ENCODE measurements at places on chromosomes 1 and 21. TPM values are rescaled to one million over a fixed set of nuclear protein-coding genes. Genes with fewer than 3 reads are reported as not detected.
A peak's percentile ranks its signal among the peaks of the same experiment; 100 is the strongest.

DNA sequence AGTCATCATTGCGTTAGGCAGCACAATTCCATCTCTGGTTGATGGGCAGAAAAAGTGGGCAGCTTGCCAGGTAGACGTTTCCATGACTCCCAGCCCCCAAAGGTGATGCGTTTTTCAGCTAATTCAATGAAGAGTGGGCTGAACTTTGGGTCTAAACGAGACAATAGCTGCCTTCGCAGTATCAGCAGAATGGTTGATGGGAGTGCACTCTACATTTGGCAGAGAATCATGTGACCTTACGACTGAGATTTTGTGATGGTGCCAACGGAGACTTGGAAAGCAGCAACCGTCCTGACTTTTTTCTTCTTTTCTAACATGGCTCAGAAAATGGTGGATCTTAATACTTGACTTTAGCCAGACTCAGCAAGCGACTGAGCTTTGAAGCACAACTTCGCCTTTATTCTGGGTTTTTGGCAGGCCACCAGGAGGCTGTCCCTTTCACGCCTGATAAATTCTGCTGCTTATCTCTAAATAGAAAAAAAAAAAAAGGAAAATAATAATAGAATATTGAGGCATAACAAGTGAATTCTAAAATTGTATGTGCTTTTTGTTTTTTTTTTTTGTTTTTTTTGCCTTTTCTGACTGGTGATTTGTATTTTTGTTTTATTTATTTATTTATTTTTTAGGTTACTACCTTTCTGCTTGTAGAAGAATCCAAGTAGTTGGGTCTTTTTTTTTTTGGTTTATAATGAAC, 804.8 kb downstream of the USP25 start:
- H3K4me1 ChIP-seq, result peaks cover 25% of the 10 kb centered on the region
- no peak overlapping the region for H3K4me3 ChIP-seq
- DNase-seq, result no peak
- no peaks in the 10 kb centered on the region for H3K27me3 ChIP-seq
- H3K27ac ChIP-seq, result peak overlapping the region; percentile 29

DNA sequence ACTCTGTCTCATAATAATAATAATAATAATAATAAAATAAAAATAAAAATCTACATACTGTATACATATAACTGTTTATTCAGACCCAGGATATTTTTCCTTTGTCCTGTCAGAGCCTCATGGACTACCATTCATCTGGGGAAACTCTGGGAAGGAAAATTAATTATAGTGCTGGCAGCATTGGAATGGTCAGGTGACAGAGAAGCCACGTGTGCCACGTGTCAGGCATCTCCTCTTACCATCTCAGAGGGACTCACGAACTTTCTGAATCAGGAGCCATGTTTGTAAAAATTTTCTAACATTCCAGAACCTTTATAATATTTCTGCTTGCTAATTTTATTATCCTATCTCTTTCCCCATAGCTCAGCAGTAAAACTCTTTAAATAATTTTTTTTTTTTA, 97.8 kb upstream of the HNRNPU start:
- DNase-seq, result no peak
- no peak overlapping the region for H3K27ac ChIP-seq
- H3K36me3 ChIP-seq, result no peaks in the 10 kb centered on the region
- H3K4me1 ChIP-seq, result no peaks in the 10 kb centered on the region
- no peak overlapping the region for H3K4me3 ChIP-seq

The CD1D gene
- 0.25 TPM for total RNA-seq

The NEXN gene
- total RNA-seq, result 0.76 TPM

The EXOSC10 gene
- total RNA-seq, result 111 TPM

- no peak overlapping the region for H3K4me3 ChIP-seq
- no peaks in the 10 kb centered on the region for H3K27me3 ChIP-seq
- H3K4me1 ChIP-seq, result no peaks in the 10 kb centered on the region
- peaks cover 11% of the 10 kb centered on the region for H3K36me3 ChIP-seq
- H3K27ac ChIP-seq, result no peak overlapping the region
- DNase-seq, result no peak
Measured at GRCh38 chr1:236870721-236871120, 75.6 kb downstream of the MTR start.

- peak overlapping the region; percentile 38 for H3K27ac ChIP-seq
- H3K36me3 ChIP-seq, result peaks cover 8% of the 10 kb centered on the region
- peaks cover 9% of the 10 kb centered on the region for H3K27me3 ChIP-seq
- DNase-seq, result no peak
Measured at GRCh38 chr1:11414926-11415538, 63.9 kb upstream of the DISP3 start.

- H3K4me1 ChIP-seq, result peaks cover 3% of the 10 kb centered on the region
- no peak overlapping the region for H3K27ac ChIP-seq
- DNase-seq, result no peak
- H3K4me3 ChIP-seq, result no peak overlapping the region
- no peaks in the 10 kb centered on the region for H3K36me3 ChIP-seq
Measured at GRCh38 chr1:53361541-53361961, 33.7 kb upstream of the LRP8 start.

GRCh38 chr1:52633291-52633754, 355 bp downstream of the SHISAL2A start:
- peaks cover 17% of the 10 kb centered on the region for H3K27me3 ChIP-seq
- H3K4me1 ChIP-seq, result peaks cover 2% of the 10 kb centered on the region
- peak overlapping the region; percentile 81 for H3K4me3 ChIP-seq
- peak; percentile 57 for DNase-seq

- H3K36me3 ChIP-seq, result no peaks in the 10 kb centered on the region
- no peak overlapping the region for H3K4me3 ChIP-seq
- H3K27ac ChIP-seq, result no peak overlapping the region
Measured at GRCh38 chr1:50305808-50306207, 117.4 kb downstream of the DMRTA2 start.

GRCh38 chr1:207991583-207992026, 80.7 kb upstream of the CD34 start:
- no peak overlapping the region for H3K27ac ChIP-seq
- no peak for DNase-seq
- H3K36me3 ChIP-seq, result no peaks in the 10 kb centered on the region
- no peaks in the 10 kb centered on the region for H3K27me3 ChIP-seq

The PGBD5 gene
- 72.4 TPM for total RNA-seq

- H3K4me3 ChIP-seq, result no peak overlapping the region
- no peaks in the 10 kb centered on the region for H3K36me3 ChIP-seq
- H3K27ac ChIP-seq, result no peak overlapping the region
- no peak for DNase-seq
- peaks cover 2% of the 10 kb centered on the region for H3K27me3 ChIP-seq
- peaks cover 3% of the 10 kb centered on the region for H3K4me1 ChIP-seq
Measured at GRCh38 chr1:229896306-229896705, 170.7 kb upstream of the GALNT2 start.

- H3K27ac ChIP-seq, result no peak within 1 kb of the TSS
- H3K27me3 ChIP-seq, result peaks cover 6% of the 10 kb centered on the region
- peak; percentile 67 for DNase-seq
- H3K4me3 ChIP-seq, result peak within 1 kb of the TSS; percentile 90
- H3K36me3 ChIP-seq, result no peaks in the 10 kb centered on the region
Measured at GRCh38 chr1:43991476-43992231, at the start of gene CCDC24. CCDC24 (plus strand) TSS chr1:43991599; CDS start chr1:43991879, 280 bp downstream.

GRCh38 chr1:62720946-62721554, 32.9 kb upstream of the DOCK7 start:
- H3K27ac ChIP-seq, result no peak overlapping the region
- H3K27me3 ChIP-seq, result peaks cover 2% of the 10 kb centered on the region
- no peak overlapping the region for H3K4me3 ChIP-seq
- no peak for DNase-seq
- H3K4me1 ChIP-seq, result peaks cover 3% of the 10 kb centered on the region

The IFI44L gene
- total RNA-seq, result not detected

DNA sequence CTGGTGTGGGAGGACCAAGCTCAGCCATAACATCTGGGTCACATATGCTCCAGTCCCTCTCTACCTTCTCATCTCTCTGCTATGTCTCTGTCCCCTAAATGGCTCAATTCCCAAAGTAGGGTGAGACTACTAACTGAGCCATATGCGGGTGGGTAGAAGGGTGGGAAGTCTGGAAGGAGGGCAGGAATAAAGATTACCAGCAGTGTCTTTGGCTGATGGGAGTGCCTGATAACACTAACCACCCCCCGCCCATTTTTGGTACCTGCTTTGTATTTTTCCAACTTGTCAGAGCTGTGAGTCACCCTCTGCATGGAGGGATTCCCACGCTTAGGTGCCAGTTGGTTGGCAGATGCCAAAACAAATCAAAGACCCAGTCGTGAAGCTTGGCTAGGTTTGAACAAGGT, 14.9 kb upstream of the SSBP3 start:
- H3K27me3 ChIP-seq, result peaks cover 7% of the 10 kb centered on the region
- no peak for DNase-seq
- H3K27ac ChIP-seq, result no peak overlapping the region
- H3K4me1 ChIP-seq, result peaks cover 7% of the 10 kb centered on the region
- no peaks in the 10 kb centered on the region for H3K36me3 ChIP-seq

DNA sequence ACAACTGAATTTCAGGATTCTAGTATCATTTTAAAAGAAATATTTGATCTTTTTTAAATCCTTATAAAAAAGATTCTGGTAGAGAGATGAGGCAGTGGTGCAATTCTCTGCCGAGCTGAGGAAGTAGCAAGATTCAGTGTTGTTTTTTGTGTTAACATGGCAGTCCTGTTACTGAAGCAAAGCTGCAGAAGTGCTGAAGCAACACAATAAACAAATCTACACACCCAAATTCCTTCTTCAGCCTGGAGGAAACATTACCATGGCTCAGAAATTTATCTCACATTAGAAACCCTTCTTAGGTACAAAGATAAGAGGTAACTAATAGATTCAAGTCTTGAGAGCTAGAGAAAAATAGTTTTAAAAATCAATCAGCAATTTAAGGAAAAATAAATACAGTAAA, 216.0 kb downstream of the DENND1B start:
- no peak for DNase-seq
- H3K27ac ChIP-seq, result no peak overlapping the region
- H3K4me3 ChIP-seq, result no peak overlapping the region
- no peaks in the 10 kb centered on the region for H3K27me3 ChIP-seq
- H3K36me3 ChIP-seq, result no peaks in the 10 kb centered on the region

The BARHL2 gene
- 0.27 TPM for total RNA-seq

The TAS1R1 gene
- total RNA-seq, result not detected

DNA sequence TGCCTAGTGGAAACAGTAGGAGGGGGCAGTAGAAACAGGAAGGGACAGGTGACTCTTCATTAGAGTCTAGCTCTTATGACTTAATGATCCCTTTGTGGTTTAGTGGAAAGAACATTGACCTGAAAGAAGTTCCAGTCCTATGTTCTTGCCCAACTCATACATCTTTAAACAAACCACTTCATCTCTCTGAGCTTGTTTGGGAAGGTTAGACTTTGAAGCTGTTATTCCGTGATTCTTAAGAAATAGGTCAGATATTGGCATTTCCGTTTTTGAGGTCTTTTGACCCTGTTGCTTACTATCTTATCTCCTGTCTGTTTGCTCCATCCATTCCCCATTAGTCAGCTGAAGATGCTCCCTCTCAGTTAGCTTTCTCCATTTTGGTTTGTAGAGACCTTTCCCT, 38.5 kb downstream of the MTR start:
- H3K4me1 ChIP-seq, result no peaks in the 10 kb centered on the region
- no peak for DNase-seq
- no peak overlapping the region for H3K27ac ChIP-seq
- H3K36me3 ChIP-seq, result no peaks in the 10 kb centered on the region

GRCh38 chr21:39127506-39127905, 55.7 kb downstream of the PSMG1 start:
- DNase-seq, result no peak
- no peaks in the 10 kb centered on the region for H3K27me3 ChIP-seq
- no peak overlapping the region for H3K27ac ChIP-seq
- no peaks in the 10 kb centered on the region for H3K4me1 ChIP-seq
- H3K4me3 ChIP-seq, result no peak overlapping the region

The KANK4 gene
- total RNA-seq, result not detected

DNA sequence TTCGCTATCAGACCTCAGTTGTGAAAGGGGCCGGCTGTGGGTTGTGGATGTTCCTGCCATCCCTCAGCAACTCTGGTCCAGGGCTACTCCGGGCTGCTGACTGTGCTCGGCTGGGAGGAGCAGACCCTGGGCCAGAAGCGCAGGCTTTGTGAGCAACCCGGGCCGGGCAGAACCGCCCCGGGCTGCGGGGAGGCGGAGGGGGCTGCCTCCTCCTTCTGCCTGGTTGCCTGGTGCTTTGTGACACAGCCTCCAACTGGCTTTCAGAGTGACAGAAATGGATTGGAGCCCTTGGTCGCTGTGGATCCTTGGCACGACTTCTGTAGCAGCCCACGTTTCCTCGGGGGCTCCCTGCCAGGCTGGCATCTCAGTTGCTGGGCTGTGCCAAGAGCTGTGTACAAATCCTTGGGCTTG, 10.0 kb downstream of the DRAXIN start:
- H3K27me3 ChIP-seq, result no peaks in the 10 kb centered on the region
- no peak for DNase-seq
- no peaks in the 10 kb centered on the region for H3K36me3 ChIP-seq

DNA sequence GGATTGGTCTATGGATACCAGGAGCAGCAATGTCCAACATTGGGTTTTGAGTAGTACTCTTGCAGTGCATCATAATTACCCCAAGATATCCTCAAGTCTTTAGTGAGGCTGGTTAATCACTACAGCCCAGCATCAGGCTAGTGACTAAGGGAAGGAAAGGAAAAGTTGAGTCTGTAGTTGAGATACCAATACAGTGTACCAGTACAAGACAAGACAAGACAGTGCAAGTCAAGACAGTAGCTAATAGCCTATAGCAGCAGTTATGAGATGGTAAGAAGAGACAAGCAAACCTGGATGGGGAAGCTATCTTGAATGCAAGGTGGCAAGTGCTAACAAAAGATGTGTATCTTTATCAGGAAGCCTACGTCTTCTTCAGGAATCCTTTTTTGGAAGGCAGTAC, 13.3 kb upstream of the GNG12 start:
- H3K4me1 ChIP-seq, result no peaks in the 10 kb centered on the region
- H3K27ac ChIP-seq, result no peak overlapping the region
- no peak overlapping the region for H3K4me3 ChIP-seq
- H3K27me3 ChIP-seq, result no peaks in the 10 kb centered on the region
- no peak for DNase-seq

GRCh38 chr1:204274446-204274845, 60.7 kb upstream of the GOLT1A start:
- no peak overlapping the region for H3K4me3 ChIP-seq
- H3K27ac ChIP-seq, result peak overlapping the region; percentile 31
- peaks cover 6% of the 10 kb centered on the region for H3K27me3 ChIP-seq
- H3K36me3 ChIP-seq, result peaks cover 5% of the 10 kb centered on the region
- DNase-seq, result no peak

The PPIAL4G gene
- 0.61 TPM for total RNA-seq

DNA sequence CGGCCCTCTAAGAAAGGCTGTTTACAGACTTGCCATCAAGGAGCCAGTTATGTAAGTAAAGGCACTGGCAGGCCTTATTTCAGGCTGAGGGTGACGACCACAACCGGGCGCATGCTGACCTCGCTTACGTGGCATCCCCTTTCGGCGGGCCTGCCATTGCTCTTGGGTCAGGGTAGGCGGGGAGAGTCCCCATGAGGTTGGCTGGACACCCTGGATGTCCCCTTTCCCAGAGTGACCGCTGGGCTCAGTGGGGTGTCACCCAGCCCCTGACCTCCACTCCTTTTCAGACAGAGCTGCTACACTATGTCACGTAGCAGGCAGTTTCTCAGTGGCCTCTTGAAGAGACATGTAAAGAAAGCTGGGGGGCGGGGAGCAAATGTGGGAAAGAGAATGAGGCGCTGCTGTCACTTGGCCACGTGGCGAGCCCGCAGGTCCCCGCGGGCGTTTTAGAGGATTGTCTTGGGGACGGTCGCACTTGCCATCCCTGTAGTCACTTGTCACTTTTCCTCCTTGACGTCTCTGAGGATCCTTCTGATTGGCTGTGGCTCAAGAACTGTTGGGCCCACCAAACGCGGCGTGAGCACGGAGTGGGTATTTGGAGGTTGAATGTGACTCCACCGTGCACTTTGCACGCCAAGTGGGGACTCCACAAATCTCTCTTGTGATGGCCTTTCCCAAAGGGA, 42.2 kb downstream of the SLC37A1 start:
- H3K27ac ChIP-seq, result no peak overlapping the region
- H3K27me3 ChIP-seq, result peaks cover 6% of the 10 kb centered on the region
- peak; percentile 10 for DNase-seq
- H3K36me3 ChIP-seq, result peaks cover 14% of the 10 kb centered on the region

The KCNE2 gene
- total RNA-seq, result not detected
